ENCODE measurements at places on chromosomes 5 and 9. TPM values are rescaled to one million over a fixed set of nuclear protein-coding genes. Genes with fewer than 3 reads are reported as not detected.

Gene SLC36A2
- total RNA-seq: not detected

Gene SPATA31A3
- not detected for total RNA-seq

Gene RHOBTB3
- total RNA-seq: 23.3 TPM

Gene DOCK8
- 80.8 TPM for total RNA-seq

Gene PCDHB5
- 0.10 TPM for total RNA-seq

Gene SH3PXD2B
- total RNA-seq: 0.52 TPM

Gene TAS2R1
- not detected for total RNA-seq

Gene GALNT12
- total RNA-seq: 4.5 TPM

Gene BRD8
- 13.3 TPM for total RNA-seq

Gene RABGAP1
- 33.8 TPM for total RNA-seq

Gene FAM163B
- total RNA-seq: not detected

Gene LCN1
- not detected for total RNA-seq

Gene RLN2
- total RNA-seq: 0.31 TPM

Gene ORM1
- not detected for total RNA-seq

Gene MCIDAS
- not detected for total RNA-seq

Gene ZDHHC11B
- total RNA-seq: 0.73 TPM

Gene PLAC8L1
- total RNA-seq: not detected

Measured in mononuclear cell (primary cell).